A673 (cell line): ENCODE measurements at places on chromosomes 12 and 14. TPM values are rescaled to one million over a fixed set of nuclear protein-coding genes. Genes with fewer than 3 reads are reported as not detected.

CD27 gene
- total RNA-seq = not detected in 2 replicates

DNA sequence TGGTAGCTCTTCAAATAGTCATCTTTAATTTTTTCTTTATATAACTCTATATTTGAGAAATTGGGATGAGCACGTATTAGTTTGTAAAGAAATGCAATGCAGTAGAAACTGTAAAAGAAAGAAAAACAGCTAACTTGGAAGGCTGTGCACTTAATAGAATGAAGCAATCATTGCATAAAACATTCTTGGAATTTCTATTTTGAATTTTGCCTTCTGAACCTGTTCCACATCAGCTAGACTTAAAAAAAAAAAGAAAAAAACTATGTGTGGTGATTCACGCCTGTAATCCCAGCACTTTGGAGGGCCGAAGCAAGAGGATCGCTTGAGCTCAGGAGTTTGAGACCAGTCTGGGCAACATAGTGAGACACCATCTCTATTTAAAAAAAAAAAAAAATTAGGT, 29.4 kb downstream of the SCN8A start:
- no peak for DNase-seq

KCNA5 gene
- not detected in 2 replicates for total RNA-seq

DNA sequence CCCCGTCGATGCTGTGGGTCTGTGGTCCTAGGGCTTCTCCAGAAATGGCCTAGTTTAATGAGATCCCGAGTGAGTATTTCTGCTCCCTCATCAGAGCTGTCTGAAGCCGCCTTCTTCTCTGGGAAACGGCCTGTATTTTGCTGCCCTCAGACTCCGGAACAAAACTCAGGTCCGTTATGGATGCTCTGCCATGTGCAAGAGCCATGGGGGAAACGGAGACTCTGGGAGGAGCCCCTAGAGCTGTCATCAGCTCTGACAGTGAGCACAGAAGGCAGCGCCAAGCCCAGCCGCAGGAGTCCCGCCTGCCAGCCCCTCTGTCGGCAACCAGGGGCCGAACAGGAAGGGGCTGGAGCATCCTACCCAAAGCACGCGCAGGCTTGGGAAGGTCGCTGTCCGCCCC, 192.4 kb upstream of the PRMT8 start:
- DNase-seq = no peak

CSAD gene
- total RNA-seq = 32.3 and 37.5 TPM in 2 replicates

ETFBKMT gene
- 1.9 and 2.6 TPM in 2 replicates for total RNA-seq

KRT83 gene
- total RNA-seq = not detected in 2 replicates

DNA sequence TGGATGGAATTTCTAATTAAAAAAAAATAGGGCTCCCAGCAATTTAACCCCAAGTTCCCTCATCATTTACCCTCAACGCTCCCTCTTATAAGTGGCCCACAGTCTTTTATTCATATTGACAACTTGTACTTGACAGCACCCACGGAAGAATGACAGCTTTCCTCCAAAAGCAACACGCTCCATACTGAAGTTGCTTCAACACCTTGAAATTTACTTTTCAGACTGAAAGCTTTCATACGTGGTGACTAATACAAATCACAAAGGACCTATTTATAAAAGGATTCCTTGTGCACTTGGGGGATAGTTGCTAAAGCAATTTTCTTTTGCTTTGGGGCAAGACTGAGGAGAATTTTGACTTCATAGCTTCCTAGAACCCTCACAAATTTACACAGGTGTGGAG, 1629.4 kb upstream of the SEL1L start:
- no peak for DNase-seq

DEGS2 gene
- total RNA-seq = 0.07 TPM in 1 of 2 replicates, not detected in the other

PAH gene
- total RNA-seq = not detected in 2 replicates

KRT6A gene
- 0.24 TPM in 1 of 2 replicates, not detected in the other for total RNA-seq

DNA sequence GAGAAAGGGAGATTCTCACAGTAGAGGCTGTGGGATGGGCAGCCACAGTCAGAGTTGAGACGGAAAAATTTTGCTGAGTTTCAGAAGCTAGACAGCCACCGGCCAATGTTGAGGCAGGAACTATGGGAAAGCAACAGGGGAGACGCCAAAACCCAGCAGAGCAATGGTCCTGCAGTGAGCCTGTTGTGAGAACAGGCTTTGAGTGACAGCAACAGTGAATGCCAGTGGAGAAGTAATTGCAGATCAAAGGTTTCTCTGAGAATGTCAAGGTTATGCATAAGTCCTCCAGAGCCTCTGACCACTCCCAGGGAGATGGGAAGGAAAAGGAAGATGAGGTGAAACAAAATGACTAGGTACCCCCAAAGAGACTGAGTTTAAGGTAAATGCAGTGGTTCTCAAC, 54.2 kb upstream of the DAAM1 start:
- no peak for DNase-seq

DNA sequence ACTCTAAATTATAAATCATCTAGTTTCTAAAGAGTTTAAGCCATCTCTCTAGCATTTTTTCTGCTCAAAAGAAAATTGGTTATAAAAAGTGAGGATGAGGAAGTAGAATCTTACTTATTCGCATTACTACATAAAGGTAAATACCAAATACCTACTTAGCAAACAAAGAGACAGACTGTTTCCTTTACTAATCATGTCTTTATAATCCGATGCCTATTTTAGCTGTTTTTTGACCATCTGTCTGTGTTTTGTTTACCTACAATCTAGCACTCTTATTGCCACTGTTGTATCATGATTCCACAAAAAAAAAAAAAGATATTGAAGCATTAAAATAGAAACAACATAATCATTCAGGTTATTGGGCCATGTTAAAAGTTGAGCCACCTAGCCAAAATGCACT, 396.2 kb downstream of the PAWR start:
- no peak for DNase-seq

DNA sequence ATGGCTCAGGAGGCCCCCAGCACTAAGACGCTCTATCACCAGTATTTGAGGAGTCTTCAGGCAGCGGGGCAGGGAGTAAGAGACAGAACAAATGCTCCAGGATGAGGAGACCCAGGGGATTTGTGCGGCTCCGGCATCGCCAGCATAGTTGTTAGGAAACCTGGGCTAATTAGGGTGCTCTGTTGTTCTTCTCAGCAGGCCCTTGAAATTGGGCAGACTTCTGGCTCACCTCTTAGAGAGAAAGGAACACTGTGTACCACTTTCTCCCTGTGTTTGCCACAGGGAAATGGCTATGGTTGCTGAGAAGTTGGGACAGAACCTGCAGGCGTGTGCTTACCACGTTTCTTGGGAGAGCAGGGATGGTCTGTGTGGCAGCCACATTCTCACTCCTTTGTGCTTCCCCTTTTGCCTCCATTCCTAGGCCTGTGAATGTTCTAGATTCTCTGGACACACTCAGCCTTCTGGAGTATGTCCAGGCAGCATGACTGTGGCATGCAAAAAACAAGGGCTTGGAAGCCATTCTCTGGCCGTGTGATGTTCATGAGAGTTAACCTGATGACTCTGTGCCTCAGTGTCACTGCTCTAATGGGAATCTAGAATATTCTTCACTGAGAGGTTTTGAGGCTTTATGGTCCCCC, 109.0 kb downstream of the CHST11 start:
- no peak for DNase-seq

DNA sequence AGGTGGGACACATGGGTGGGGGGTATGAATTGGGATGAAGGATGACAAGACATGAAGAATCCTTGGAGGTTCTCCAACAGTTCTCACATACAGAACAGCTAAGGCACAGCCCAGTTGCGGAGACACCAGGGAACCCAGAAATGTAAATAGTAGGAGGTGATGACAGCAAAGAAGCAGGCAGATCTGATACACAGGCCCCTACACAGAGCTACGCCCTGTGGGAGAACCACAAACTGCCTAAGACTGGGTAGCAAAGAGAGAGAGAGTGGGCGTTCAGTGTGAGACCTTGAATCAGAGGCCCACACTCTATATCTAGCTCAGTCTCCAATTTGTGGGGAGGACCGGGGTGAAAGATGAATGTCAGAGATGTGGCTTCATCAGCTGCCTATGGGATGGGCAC, 9.5 kb upstream of the NUMB start:
- DNase-seq = no peak

- no peak for DNase-seq
Measured at GRCh38 chr14:103140316-103141109, 17.3 kb downstream of the TNFAIP2 start.

- no peak for DNase-seq
Measured at GRCh38 chr12:130945786-130946492, 7.8 kb upstream of the ADGRD1 start.

- DNase-seq = no peak
Measured at GRCh38 chr12:30977537-30978349, 51.2 kb downstream of the TSPAN11 start.

CD163 gene
- total RNA-seq = 0.41 TPM in 1 of 2 replicates, not detected in the other

GRCh38 chr12:26845984-26846383, 13.0 kb upstream of the ITPR2 start:
- DNase-seq = no peak

GRCh38 chr14:87268997-87269396, 724.0 kb downstream of the GALC start:
- no peak for DNase-seq

- no peak for DNase-seq
Measured at GRCh38 chr14:45698462-45699134, 445.6 kb upstream of the MIS18BP1 start.

GRCh38 chr14:34205799-34206198, 254.9 kb upstream of the EGLN3 start:
- no peak for DNase-seq
